ENCODE measurements at places on chromosomes 7 and 10. TPM values are rescaled to one million over a fixed set of nuclear protein-coding genes. Genes with fewer than 3 reads are reported as not detected.

LCOR gene
- 59.8 TPM for total RNA-seq

TAS2R5 gene
- total RNA-seq, result 3.7 TPM

AUTS2 gene
- total RNA-seq, result 56.2 TPM

PRSS37 gene
- total RNA-seq, result not detected

ASIC3 gene
- total RNA-seq, result 2.0 TPM

GRCh38 chr7:41885748-41886147, 182.9 kb upstream of the INHBA start:
- peaks cover 12% of the 10 kb centered on the region for H3K4me1 ChIP-seq
- no peak for DNase-seq

- peak; percentile 64 for DNase-seq
- H3K4me3 ChIP-seq, result no peak overlapping the region
- peaks cover 45% of the 10 kb centered on the region for H3K4me1 ChIP-seq
- no peak overlapping the region for H3K27ac ChIP-seq
- H3K27me3 ChIP-seq, result peaks cover 8% of the 10 kb centered on the region
- peaks cover 10% of the 10 kb centered on the region for H3K36me3 ChIP-seq
These were observed 141.4 kb downstream of the ARHGAP22 start for GRCh38 chr10:48463318-48464003.

- H3K27ac ChIP-seq, result no peak overlapping the region
- no peak for DNase-seq
- H3K36me3 ChIP-seq, result no peaks in the 10 kb centered on the region
- H3K4me3 ChIP-seq, result no peak overlapping the region
- peaks cover 4% of the 10 kb centered on the region for H3K27me3 ChIP-seq
These were observed 7.1 kb downstream of the ASB10 start for GRCh38 chr7:151179946-151180345.

Measured in spinal cord (tissue), 10 donors.